ENCODE measurements at places on chromosomes 1 and 21.

DNA sequence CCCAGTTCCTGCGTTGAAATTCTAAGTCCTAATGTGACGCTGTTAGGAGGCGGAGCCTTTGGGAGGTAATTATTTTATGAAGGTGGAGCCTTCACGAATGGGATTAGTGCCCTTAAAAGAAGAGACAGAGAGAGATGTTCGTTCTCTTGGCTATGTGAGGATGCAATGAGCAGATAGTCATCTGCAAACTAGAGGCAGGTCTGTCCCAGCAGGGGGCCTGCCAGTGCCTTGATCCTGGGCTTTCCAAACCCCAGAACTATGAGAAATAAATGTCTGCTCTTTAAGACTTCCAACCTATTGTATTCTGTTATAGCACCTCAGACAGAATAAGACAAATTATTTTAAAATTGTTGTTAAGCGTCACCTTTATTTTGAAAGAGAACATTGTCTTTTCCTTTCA is 123.1 kb upstream of the KCNJ6 start:
- no peak for DNase-seq

- DNase-seq: no peak
Measured at GRCh38 chr1:75132242-75132811, 1.9 kb upstream of the LHX8 start.

GRCh38 chr21:27406300-27407009 is 439.6 kb upstream of the ADAMTS5 start:
- DNase-seq: no peak

DNA sequence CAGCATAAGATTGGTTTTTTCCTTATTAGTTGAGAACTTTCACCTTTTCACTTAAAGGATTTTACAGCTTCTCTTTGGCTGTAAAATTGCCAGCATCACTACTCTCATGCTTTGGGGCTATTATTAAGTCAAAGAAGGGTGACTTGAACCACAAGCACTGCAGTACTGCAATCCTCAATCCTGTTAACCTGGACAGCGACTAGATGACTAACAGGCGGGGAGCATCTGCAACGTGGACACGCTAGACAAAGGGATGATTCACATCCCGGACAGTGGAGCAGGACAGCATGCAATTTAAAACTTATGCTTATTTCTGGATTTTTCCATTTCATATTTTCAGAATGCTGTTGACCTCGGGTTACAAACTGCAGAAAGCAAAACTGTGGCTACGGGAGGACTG is 8.1 kb downstream of the ARV1 start:
- no peak for DNase-seq

- DNase-seq: no peak
Measured at GRCh38 chr1:20474333-20474975, 11.6 kb downstream of the CAMK2N1 start.

GRCh38 chr1:212805767-212806166 is 14.1 kb downstream of the TATDN3 start:
- DNase-seq: no peak

GRCh38 chr1:246773213-246773641 is 49.0 kb downstream of the SCCPDH start:
- no peak for DNase-seq

GRCh38 chr1:44401256-44402228 is 3.5 kb upstream of the RNF220 start:
- no peak for DNase-seq

GRCh38 chr1:203167026-203167912 is 8.4 kb downstream of the MYBPH start:
- no peak for DNase-seq

- no peak for DNase-seq
Measured at GRCh38 chr1:102896771-102897170, 211.6 kb downstream of the COL11A1 start.

- DNase-seq: no peak
Measured at GRCh38 chr1:171742577-171742922, 685 bp upstream of the VAMP4 start.

- no peak for DNase-seq
Measured at GRCh38 chr1:218693599-218693998, 348.5 kb downstream of the TGFB2 start.

Data from effector CD8-positive, alpha-beta T cell (primary cell).